Common myeloid progenitor, CD34-positive (primary cell): ENCODE measurements at places on chromosomes 1 and 21.
A peak's percentile ranks its signal among the peaks of the same experiment; 100 is the strongest.

DNA sequence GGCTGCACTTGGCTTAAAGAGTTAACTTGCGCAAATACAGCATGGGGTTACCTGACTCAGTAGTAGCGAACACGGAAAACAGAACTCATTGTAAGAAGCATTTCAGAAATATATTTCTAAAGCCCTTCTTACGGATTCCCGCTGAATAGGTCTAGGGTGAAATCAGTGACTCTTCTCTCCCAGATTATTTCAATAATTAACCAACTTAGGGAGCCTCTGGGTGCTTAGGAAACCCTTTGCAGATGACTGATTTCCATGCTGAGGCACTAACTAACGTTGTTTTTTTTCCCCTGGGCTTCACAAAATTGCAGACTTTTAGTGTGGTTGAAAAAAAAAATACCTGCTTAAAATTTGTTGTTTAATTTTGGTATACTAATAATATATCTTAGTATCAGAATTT is 40.3 kb downstream of the BTG3 start:
- no peaks in the 10 kb centered on the region for H3K36me3 ChIP-seq
- H3K4me1 ChIP-seq: no peaks in the 10 kb centered on the region
- peaks cover 7% of the 10 kb centered on the region for H3K27me3 ChIP-seq
- H3K4me3 ChIP-seq: no peak overlapping the region
- H3K27ac ChIP-seq: no peak overlapping the region

DNA sequence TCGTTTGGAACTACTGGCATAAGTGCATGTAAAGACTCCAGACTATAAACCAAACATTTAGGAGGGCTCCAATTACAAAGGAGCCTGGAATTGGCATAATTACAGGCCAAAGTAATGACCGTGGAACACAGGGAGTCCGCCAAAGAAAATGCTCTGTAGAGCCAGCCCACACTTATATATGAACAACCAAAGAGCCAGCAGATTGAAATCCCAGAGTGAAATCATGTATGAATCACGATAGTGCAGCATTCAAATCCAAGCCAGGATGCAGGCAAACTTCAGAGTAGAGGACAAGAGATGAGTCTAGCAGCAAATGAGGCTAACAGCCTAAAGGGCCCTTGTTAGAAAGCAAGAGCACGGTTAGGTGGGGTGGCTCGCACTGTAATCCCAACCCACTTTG is 13.1 kb downstream of the VPS26C start:
- H3K4me3 ChIP-seq: no peak overlapping the region
- H3K36me3 ChIP-seq: no peaks in the 10 kb centered on the region
- no peak overlapping the region for H3K27ac ChIP-seq
- peaks cover 57% of the 10 kb centered on the region for H3K4me1 ChIP-seq
- no peaks in the 10 kb centered on the region for H3K27me3 ChIP-seq

GRCh38 chr1:54559771-54560231 is 11.8 kb downstream of the ACOT11 start:
- H3K27me3 ChIP-seq: no peaks in the 10 kb centered on the region
- H3K4me3 ChIP-seq: no peak overlapping the region
- DNase-seq: no peak
- no peaks in the 10 kb centered on the region for H3K36me3 ChIP-seq

DNA sequence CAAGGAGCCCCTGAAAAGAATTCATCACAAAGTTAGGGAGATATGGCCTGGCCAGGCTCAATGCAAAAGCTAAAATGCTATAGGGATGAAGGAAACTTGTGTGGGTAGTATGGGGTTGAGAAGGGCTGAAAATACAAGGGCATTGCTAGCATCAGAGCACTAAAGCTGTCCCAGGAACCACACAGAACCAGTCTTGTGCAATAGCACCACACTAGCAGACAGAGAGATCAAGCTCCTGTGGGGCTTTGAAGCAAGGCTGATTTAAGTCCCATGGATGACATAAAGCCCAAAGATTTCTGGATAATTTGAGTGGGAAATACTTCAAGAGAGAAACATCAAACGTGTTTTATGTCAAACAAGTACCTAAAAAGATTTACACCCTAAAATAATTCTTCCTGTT is 97.1 kb downstream of the VAV3 start:
- no peak overlapping the region for H3K27ac ChIP-seq
- no peak for DNase-seq
- no peaks in the 10 kb centered on the region for H3K27me3 ChIP-seq
- peaks cover 20% of the 10 kb centered on the region for H3K36me3 ChIP-seq
- no peak overlapping the region for H3K4me3 ChIP-seq

DNA sequence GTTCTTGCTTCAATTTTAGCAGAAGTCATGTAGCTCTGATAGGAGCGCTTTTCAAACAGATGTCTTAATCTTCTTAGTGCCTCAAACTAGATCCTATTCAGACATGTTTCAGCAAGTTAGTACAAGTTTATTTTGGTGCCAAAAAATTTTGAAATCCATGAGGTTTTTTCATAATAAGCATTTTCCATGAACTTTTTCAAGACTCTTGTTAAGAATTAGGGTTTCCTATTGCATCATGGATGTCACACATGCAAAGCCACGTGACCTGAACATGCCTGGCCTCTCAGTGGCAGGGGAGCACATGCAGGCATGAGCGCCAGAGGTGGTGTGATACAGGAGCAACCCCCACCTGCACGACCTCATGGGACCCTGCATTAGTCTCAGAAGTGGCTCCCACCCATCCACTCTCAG is 67.6 kb downstream of the POFUT2 start:
- no peaks in the 10 kb centered on the region for H3K4me1 ChIP-seq
- H3K27ac ChIP-seq: no peak overlapping the region
- H3K36me3 ChIP-seq: no peaks in the 10 kb centered on the region
- H3K27me3 ChIP-seq: no peaks in the 10 kb centered on the region
- no peak overlapping the region for H3K4me3 ChIP-seq

DNA sequence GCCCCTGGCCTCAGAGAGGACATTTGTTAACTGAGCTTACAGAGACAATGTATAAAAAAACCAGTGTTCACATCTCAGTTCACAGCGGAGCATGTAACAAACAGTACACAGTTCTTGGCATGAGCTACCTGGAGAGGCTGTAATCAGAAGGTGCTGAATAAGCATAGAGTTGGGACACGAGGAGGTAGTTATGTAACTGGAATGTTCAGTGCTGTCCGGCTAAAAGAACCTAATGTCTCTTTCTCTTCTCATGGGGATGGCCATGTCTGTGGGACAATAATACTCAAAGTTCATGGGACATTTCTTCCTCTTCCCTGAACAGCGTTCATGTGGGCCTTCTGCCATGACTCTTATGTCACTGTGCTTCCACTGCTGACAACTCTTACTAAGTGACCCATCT is 17.2 kb upstream of the STX12 start:
- no peaks in the 10 kb centered on the region for H3K27me3 ChIP-seq
- H3K27ac ChIP-seq: no peak overlapping the region
- H3K4me3 ChIP-seq: no peak overlapping the region
- no peaks in the 10 kb centered on the region for H3K4me1 ChIP-seq
- no peak for DNase-seq

- peak overlapping the region; percentile 78 for H3K27ac ChIP-seq
- H3K4me3 ChIP-seq: no peak overlapping the region
- no peaks in the 10 kb centered on the region for H3K27me3 ChIP-seq
- no peaks in the 10 kb centered on the region for H3K36me3 ChIP-seq
- peak; percentile 67 for DNase-seq
Observed at GRCh38 chr1:8818325-8818775, 910 bp upstream of the RERE start.

GRCh38 chr1:17183388-17184160 is 21.4 kb upstream of the PADI1 start:
- H3K27ac ChIP-seq: no peak overlapping the region
- no peaks in the 10 kb centered on the region for H3K27me3 ChIP-seq
- H3K4me1 ChIP-seq: peaks cover 7% of the 10 kb centered on the region
- H3K4me3 ChIP-seq: no peak overlapping the region
- no peaks in the 10 kb centered on the region for H3K36me3 ChIP-seq

DNA sequence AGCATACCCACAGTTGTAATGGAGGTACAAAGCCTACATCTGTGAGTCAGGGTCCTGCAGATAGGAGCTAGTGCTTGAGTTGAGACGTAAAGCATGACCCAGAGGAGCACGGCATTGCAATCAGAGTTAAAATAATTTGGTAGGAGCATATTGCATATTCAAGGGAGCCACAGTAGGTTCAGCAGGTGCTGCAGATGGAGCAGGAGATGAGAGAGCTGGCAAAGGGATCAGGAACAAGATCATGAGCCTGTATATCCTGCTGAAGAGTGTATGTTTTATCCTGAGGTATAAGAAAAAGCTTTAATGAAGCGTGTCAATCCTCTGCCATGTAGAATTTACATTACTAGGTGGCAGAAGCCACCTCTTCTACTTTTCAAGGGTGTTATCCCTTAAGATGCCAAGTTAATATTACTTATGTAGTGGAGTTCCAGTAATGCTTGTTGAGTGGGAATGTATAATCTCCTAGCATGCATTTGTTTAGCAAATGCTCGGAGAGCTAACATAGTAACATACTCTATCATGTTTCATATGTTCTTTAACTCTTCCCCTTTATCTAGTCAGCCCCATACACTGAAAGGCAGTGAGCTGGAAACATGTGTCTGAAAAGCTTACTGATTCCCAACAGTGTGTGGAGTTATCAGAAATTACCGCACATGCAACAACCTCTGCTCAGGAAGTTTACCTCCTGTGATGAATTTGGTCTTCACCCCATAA is 300.3 kb downstream of the GRIK1 start:
- H3K4me1 ChIP-seq: peaks cover 14% of the 10 kb centered on the region
- DNase-seq: no peak
- H3K27me3 ChIP-seq: no peaks in the 10 kb centered on the region
- no peak overlapping the region for H3K4me3 ChIP-seq
- H3K36me3 ChIP-seq: no peaks in the 10 kb centered on the region
- H3K27ac ChIP-seq: no peak overlapping the region

DNA sequence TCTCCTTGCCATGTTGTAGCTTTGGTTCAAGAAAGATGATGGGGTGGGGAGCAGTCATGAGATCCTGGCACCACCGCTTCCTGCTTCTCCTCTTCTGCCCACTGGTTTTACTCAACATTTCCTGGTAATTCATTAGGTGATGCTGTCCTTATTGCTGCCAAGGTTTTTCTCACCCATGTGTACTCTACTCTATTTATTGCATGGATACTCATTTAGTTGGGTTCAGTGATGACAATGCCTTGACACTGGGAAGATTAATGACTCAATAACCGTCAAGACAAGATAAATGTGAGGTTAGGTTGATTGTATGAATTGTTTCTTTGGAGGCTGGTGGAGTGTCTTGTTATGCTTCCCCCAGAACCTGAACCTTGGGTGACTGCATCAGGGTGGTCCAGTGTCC is 484.2 kb downstream of the SIPA1L2 start:
- H3K4me1 ChIP-seq: no peaks in the 10 kb centered on the region
- no peaks in the 10 kb centered on the region for H3K27me3 ChIP-seq
- DNase-seq: no peak

- no peaks in the 10 kb centered on the region for H3K36me3 ChIP-seq
- no peaks in the 10 kb centered on the region for H3K27me3 ChIP-seq
- H3K27ac ChIP-seq: no peak overlapping the region
- no peak for DNase-seq
Observed at GRCh38 chr1:91790392-91790791, 95.6 kb downstream of the TGFBR3 start.

DNA sequence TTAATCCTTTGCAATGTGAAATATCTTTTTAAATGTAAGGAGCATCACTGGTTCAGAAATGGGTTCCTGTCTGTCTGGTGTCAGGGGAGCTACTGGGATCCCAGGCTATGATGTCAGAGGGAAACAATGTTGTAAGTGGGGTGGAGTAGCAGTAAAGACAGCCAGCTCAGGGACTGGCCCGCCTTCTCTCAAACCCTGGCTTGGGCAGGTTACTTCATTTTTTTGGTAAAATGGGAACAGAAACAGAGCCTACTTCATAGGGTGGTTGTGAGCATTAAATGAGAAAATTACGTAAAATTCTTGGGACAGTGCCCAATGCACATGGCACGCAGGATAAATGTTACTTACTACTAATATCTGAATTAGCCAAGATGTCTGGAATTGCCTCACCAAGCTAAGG is 30.7 kb upstream of the IL20 start:
- H3K27ac ChIP-seq: no peak overlapping the region
- DNase-seq: no peak
- no peaks in the 10 kb centered on the region for H3K36me3 ChIP-seq
- no peak overlapping the region for H3K4me3 ChIP-seq
- no peaks in the 10 kb centered on the region for H3K27me3 ChIP-seq

GRCh38 chr1:20521960-20522861 is 14.3 kb upstream of the MUL1 start:
- peak; percentile 79 for DNase-seq
- no peaks in the 10 kb centered on the region for H3K36me3 ChIP-seq

GRCh38 chr1:50492142-50492541 is 68.9 kb upstream of the DMRTA2 start:
- no peaks in the 10 kb centered on the region for H3K4me1 ChIP-seq
- no peak for DNase-seq
- no peak overlapping the region for H3K27ac ChIP-seq
- H3K27me3 ChIP-seq: no peaks in the 10 kb centered on the region
- no peak overlapping the region for H3K4me3 ChIP-seq
- peaks cover 19% of the 10 kb centered on the region for H3K36me3 ChIP-seq

DNA sequence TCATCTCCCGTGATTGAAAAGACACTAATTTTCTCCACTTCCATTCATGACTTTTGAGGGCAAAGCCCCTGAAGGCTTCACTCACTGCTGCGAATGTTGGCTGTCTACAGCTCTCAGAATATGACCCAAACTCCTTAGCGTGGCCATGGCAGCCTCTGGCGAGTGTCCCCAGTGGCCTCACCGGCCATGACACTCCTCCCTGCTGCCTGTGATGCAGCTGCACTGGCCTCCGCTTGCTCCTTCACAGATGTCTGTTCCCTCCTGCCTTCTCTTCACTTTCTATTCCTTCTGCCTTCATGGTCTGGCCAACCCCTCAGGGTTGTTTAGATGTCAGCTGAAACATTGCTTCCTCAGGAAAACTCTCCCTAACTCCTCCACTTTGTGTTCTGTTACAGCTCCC is 30.8 kb upstream of the PTPRF start:
- H3K4me3 ChIP-seq: no peak overlapping the region
- no peaks in the 10 kb centered on the region for H3K4me1 ChIP-seq
- no peak overlapping the region for H3K27ac ChIP-seq
- H3K27me3 ChIP-seq: peaks cover 4% of the 10 kb centered on the region

- no peak overlapping the region for H3K4me3 ChIP-seq
- DNase-seq: no peak
- no peaks in the 10 kb centered on the region for H3K36me3 ChIP-seq
- peaks cover 3% of the 10 kb centered on the region for H3K4me1 ChIP-seq
Observed at GRCh38 chr1:119674111-119674526, 26.1 kb upstream of the ZNF697 start.

DNA sequence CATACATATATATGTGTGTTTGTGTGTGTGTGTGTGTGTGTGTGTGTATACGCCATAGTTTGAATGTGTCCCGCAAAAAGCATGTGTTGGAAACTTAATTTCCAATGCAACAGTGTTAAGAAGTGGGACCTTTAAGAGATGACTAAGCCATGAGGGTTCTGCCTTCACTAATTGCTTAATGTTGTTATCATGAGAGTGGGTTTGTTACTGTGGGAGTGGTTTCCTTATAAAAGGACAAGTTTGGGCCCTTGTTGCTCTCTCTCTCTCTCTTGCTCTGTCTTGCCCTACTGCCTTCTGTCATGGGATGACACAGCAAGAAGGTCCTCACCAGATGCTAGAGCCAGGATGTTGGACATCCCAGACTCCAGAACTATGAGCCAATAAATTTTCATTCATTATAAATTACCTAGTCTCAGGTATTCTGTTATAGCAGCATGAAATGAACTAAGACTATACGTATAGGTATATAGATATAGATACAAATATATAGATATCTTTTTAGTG is 103.8 kb upstream of the ZC3H11B start:
- no peaks in the 10 kb centered on the region for H3K36me3 ChIP-seq
- no peaks in the 10 kb centered on the region for H3K4me1 ChIP-seq
- DNase-seq: no peak
- H3K27me3 ChIP-seq: no peaks in the 10 kb centered on the region
